ENCODE measurements at places on chromosomes 2 and 18.

DNA sequence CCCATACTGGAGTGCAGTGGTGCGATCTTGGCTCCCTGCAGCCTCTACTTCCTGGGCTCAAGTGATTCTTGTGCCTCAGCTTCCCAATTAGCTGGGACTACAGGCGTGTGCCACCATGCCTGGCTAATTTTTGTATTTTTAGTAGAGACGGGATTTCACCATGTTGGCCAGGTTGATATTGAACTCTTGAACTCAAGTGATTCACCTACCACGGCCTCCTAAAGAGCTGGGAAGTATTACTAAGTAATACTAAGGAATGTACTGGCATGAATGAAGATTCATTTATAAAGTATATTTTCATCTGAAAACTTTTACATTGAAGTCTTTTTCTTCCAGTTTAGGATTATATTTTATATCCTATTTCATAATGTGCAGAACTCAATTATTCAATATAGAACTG, 38.1 kb downstream of the NUP35 start:
- DNase-seq: no peak

- DNase-seq: no peak
Measured at GRCh38 chr2:54194761-54195750, 61.0 kb downstream of the TSPYL6 start.

DNA sequence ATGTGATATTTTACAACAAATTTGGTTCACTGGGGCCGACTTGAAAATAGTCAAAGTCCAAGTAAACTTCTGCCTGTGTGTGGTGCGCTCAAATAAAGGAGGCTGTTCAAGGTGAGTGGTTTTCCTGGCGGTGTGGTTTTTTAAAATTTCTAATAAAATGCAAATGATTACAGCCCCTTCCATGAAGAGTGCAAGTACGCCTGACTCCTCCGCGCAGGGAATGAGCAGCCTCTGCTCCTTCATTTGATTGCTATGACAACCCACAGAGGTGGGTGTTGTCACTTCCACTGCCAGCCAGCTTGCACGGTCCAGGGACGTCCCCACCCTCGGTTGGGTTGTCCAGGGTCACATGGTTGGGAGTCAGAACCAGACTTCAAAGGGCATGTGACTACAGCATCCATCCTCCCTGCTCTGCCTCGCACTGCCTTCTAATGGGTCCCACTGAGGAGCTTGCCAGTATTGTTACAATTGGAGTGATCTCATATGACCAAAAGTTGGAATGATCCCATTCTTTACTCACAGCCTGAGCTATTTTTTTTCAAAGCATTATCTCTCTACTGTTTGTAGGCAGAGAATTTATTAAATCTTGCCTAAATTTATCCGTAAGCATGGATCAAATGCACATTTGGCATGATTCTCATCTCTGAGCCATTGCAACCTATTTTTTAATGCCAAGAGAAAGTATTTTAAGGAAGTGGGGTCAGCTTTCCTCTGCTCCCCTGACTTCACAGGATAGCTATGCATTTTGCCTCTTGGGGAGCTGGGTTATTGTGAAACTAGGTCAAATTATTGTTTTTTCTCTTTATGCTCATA, 121.3 kb downstream of the AGAP1 start:
- DNase-seq: no peak

GRCh38 chr18:11976315-11977152, 4.8 kb upstream of the IMPA2 start:
- DNase-seq: no peak

- no peak for DNase-seq
Measured at GRCh38 chr2:108217211-108217610, 22.6 kb upstream of the SULT1C3 start.

GRCh38 chr18:36917907-36918306, 89.0 kb downstream of the KIAA1328 start:
- no peak for DNase-seq

DNA sequence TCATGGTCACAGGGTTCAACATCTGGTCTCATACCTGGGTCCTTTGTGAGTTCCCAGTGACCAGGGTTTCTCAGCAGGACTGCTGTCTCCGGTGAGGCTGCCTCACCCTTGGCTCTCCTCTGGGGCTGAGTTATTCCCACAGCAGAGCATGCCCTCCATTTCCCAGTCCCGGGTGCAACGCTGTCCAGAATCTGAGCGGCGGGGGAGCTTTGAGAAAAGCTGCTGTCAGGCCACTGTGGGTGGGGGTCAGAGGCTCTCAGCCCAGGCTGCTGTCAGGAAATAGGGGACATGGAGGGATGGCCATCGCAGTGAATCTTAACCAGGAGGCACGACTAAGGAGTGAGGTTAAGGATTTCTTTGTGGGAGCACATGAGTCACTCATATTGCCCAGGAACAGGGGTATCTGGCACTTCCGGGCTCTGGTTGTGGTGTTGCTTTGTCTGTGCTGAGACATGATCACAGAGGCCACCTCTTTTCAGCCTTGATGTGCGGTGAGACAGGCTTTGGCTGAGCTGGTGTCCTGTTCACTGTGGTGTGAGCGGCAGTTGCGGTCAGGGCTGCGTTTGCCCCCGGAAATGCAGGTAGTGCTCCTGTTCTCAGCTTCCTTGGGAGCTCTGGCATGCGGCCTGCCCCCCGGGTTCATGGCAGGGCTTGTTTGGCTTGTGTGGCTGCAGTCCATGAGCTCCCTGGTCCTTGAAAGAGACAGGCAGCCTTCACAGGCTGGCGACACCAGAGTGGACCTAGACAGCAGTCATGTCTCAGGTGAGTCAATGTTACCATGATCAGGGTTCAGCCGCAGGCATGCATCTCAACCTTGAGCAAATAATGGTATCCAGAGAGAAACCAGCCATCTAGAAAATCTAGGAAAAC, 310.7 kb upstream of the MYT1L start:
- DNase-seq: no peak

DNA sequence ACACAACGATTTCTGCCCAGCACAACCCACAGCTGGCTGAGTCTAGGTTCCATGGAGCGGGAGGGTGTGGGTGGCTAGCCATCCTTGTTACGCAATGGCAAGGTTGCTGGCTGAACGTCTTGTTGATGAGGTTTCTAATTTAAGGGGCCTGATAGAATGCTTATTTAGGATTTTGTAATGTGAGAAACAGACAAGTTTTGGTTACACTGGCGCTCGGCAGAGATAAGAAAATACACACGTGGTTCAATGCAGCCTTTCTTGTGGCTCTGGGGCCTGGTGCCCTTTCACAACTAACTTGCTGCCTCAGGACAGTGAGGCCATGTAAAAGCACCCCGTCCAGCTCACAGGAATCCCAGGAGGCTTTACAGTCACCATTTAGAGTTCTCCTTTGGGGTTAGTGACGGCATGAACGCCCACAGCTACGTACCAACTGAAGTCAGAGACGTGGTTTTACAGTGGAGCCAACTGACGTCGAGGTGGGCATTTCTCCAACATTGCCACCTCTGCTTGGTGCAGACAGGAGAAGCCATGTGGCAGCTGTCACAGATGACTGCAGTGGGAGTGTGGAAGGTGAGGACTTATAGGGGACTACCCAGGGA, 29.7 kb upstream of the PIEZO2 start:
- DNase-seq: no peak

- no peak for DNase-seq
Measured at GRCh38 chr2:138730497-138731030, 49.6 kb downstream of the NXPH2 start.

DNA sequence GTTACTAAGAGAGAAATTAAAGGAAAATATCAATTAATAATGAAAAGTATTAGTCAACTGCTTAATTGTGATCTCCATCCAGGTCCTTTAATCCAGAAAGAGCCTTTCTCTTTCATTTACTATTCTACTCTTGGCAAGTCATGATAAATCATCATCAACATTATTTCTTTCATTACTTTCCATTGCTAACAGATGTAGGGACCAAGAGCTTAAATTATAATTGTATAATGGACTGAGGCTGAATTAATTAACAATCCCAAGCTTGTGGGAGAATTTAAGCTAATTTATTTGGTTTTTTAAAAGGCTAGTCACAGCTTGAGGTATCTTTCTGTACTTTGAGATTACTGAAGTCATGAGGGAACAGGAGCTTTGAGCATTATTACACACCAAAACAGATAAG, 223.9 kb downstream of the ERBB4 start:
- DNase-seq: no peak

- no peak for DNase-seq
Measured at GRCh38 chr2:12819103-12819475, 102.4 kb downstream of the TRIB2 start.

GRCh38 chr18:79746730-79747129, 51.0 kb upstream of the KCNG2 start:
- peak; percentile 10 for DNase-seq

DNA sequence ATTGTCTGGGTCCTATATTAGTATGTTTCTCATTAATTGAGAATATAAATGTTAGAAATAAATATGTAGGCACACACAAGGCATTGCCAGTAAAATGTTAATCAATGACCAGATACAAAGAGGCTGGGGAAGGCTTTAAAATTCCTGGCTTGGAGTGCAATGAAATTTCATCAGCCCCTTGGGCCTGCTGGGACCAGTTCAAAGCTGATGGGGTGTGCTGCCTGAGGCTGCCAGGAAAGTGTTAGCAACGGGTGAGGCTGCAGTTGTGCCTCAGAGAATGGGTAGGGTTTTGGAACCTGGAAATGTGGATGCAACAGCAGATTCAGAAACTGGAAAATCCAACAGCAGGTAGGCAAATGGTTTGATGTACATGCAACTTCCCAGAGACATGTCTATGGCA, 68.9 kb downstream of the DIPK1C start:
- DNase-seq: no peak

DNA sequence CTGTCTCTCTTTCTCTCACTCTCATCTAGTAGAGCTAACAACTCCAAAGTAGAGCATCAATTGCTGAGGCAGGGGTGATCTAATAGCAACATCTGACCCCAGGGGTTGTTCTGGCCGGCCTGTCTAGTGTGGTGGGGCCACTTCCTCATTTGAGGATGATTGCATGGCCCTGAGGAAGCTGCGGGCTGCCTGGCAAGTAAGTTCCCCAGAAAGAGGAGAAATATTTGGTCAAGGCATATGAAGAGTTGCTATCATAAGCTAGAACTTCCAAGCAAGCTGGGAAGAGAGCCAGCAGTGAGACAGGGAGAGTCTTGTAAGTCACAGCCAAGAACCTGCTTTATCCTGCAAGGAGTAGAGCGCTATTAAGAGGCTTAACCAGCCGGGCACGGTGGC, 50.8 kb upstream of the TMEM87B start:
- DNase-seq: no peak

- no peak for DNase-seq
Measured at GRCh38 chr2:103823847-103824246, 1030.1 kb upstream of the POU3F3 start.

GRCh38 chr18:47560723-47561715, 309.6 kb upstream of the SKOR2 start:
- DNase-seq: no peak

- DNase-seq: no peak
Measured at GRCh38 chr2:54271843-54272627, 16.0 kb upstream of the TSPYL6 start.

GRCh38 chr2:10914272-10914693, 2.5 kb downstream of the KCNF1 start:
- no peak for DNase-seq

DNA sequence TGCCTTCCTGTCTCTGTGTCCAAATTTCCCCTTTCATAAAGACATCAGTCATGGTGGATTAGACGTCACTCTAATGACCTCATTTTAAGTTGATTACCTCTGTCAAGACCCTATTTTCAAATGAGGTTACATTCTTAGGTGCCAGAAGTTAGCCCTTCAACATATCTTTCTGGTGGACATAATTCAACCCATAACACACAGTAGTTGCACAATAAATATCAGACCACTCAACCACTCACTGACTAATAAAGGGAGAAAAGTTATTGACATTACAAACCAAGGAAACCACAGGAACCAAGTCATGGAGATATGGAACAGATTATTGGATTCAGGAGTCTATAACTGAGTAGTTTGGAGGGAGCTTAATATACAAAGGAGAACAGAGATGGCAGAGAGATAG, 377.4 kb upstream of the ACVR2A start:
- DNase-seq: no peak

- DNase-seq: no peak
Measured at GRCh38 chr2:43358410-43359201, 132.2 kb upstream of the ZFP36L2 start.

GRCh38 chr18:24364177-24364576, 33.4 kb downstream of the OSBPL1A start:
- no peak for DNase-seq

DNA sequence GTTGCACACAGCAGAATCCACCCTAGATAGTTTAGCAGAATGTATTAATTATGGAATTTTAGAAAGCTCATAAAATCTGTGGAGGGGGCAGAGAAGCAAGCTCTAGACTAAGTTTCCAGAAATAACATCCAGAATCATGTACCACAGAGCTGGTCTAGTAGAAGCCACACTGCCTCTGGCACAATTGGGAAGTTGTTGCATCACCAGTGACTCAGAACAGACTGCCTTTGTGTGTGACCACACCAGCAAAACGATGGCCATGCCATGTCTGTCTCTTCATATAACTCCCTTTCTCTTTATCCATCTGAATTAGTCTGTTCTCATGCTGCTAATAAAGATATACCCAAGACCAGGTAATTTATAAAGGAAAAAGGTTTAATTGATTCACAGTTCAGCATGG, 158.9 kb downstream of the CCDC148 start:
- no peak for DNase-seq

DNA sequence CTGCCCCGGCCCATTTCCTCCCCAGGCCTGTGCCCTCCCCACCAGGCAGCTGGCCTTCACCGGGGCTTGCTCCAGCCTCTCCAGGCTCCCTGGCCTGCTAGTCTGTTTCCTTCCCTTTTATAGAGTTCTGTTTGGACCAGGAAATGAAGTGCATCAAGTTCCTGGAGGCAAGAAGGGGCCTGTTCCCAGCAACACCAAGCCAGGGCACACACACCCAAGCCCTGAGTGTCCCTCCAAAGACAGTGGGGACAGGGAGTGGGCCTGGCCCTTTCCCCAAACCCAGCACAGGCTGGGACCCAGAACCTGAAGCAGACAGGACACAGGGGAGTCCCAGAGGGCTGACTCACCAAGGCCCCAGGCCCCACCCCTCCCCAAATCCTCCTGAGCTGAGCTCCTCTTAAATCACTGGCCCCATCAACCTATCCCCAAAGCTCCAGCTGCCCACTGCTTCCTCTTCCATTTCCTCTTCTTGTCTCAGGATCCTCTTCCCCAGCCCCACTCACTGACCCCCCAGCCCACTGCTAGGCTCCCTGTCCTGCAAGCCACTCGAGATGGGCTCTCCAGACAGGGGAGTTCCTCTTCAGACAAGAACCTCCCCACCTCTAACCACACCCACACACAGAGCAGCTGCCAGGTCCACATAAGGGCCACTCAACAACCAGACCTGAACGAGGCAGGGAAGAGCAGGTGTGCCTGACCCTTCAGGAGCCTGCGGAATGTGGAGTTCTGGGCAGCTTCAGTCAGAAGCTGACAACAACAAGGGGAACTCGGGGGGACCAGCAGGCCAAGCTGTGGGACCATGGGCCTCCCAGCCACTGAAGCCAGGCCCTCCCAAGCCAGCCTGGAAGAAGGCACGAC, 74.2 kb downstream of the TNS1 start:
- no peak for DNase-seq

All from activated T-cell treated with anti-CD3 and anti-CD28 coated beads, Interleukin-2, amount 50 U/mL, for 1 hour (primary cell).